ENCODE measurements at places on chromosomes 7 and 10.

DNA sequence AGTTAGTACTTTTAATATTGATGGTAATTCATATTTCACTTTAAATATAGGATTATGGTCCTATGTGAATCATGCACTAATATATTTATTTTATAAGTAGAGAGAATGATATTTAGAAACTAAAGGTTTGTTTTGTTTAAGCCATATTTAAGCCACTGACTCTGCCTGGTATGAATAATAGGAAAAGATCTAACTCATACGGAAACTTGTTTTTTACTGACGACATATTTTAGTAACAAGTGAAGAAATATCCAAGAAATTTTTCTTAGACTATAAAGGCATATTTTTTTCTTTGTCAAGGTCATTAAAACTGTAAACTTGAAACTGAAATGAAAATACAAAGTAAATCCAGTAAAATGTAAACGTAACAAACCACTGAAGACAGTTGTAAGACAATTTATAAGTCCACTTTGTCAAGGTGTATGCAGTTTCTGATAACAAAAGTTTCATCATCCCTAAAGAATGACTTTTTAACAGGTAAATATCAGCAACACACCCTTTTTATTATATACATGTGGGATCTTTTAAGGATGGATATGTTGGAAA lies 147.1 kb downstream of the PHF14 start:
- DNase-seq, result no peak

- no peak for DNase-seq
Observed at GRCh38 chr7:98210513-98211220, 572 bp upstream of the BHLHA15 start.

- no peak for DNase-seq
Observed at GRCh38 chr7:83579740-83580139, 69.2 kb downstream of the SEMA3E start.

- no peak for DNase-seq
Observed at GRCh38 chr7:127848241-127848640, 183.0 kb downstream of the LRRC4 start.

GRCh38 chr10:48243487-48243886 lies 31.0 kb downstream of the FRMPD2 start:
- DNase-seq, result no peak

- no peak for DNase-seq
Observed at GRCh38 chr7:141490474-141490873, 60.7 kb upstream of the AGK start.

- no peak for DNase-seq
Observed at GRCh38 chr10:132855889-132856288, 69.9 kb upstream of the NKX6-2 start.

- no peak for DNase-seq
Observed at GRCh38 chr7:109131141-109131540, 561.5 kb downstream of the DNAJB9 start.

- peak; percentile 78 for DNase-seq
Observed at GRCh38 chr10:80382989-80383388, 25.4 kb upstream of the PRXL2A start.

DNA sequence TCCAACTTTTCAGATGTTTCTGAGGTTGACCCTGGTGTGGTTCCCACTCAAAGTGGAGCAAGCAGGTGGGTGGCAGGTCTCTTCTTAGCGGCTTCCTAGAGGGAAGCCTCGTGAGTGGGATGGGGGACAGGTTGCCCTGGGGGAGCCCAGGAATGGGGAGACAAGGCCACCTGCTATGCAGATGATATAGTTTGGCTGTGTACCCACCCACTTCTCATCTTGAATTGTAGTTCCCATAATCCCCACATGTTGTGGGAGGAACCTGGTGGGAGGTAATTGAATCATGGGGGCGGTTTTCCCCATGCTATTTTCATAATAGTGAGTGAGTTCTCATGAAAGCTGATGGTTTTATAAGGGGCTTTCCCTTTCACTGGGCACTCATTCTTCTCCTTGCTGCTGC lies 68.3 kb downstream of the KIAA1217 start:
- no peak for DNase-seq

GRCh38 chr7:278081-278480 lies 11.9 kb upstream of the FOXL3 start:
- DNase-seq, result no peak

GRCh38 chr10:86085686-86086085 lies 280.9 kb downstream of the GRID1 start:
- no peak for DNase-seq

DNA sequence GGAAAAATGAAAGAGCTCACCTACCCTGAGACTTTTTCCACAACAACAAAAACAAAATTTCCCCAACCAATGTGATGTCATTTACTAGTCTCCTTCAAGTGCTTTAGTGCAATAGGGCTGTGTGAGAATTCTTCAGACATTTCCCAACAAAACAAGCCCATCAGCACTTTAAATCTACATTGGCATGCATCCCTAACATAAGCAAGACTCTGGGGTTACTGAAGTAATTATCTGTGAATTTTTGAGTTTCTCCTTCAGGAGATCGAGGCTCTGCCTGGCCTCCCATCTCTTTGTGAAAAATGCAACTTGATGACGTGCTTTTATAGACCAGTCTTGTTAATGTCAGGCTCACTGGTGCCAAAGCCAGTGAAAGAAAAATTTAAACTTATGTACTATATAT lies 255.6 kb downstream of the GFRA1 start:
- no peak for DNase-seq

DNA sequence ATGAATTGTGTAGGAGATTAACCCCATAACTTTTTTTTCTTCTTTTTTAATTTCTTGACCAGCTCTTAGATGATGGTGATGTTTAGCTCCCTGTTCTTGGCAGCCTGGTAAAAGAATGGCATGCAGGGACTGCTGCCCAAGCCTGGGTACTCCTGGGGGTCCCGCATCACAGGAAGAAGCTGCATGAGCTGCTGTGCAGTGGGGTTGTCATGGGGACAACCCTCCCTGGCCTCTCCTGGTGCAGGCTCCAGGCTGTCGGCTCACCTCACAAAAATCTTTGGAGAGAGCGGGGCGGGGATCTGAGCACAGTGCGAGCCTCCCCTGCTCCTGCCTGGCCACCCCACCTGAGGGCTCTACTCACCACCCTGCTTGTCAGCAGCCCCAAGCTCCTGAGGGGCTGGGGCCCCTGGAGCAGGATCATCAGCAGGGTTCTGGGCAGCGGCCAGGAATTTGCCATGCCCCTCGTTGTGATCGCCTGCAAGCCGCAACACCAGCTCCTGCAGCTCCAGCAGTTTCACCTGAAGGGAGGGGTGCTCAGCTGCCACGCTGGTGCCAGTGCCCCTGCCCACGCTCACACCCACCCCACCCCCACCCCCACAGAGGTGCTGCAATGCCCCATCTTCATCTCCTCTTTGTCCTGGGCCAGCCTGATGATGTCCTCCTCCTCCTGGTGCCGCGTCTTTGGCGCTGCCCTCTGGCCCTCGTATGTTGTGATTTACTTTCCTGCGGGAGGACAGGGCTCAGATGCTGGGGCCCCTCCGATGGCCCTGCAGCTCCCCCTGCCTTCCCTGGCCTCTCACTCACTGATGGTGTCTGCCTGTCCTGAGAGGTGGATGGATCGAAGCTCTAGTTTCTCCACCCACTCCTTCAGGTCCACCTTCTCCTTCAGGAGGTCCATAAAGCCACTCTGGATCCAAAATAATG lies 15.5 kb upstream of the MTPAP start:
- no peak for DNase-seq

DNA sequence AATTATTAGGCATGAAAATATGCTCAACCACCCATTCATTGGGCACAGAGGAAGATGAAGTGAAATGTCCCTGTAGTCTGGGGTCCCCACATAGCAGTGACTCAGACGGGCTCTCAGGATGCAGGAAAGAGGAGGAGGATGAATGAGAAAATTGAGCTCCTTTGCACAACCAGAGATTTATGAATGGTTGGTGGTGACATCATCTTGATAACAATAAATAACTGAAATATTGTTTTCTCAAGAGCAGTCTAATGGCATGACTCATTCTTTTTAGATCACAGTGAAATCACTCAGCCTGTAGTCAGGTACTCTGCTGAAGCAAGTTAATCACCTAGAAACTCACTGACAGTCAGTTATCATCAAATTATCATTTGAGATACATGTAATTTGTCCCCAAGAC lies 254.1 kb downstream of the RELN start:
- no peak for DNase-seq

GRCh38 chr7:16586081-16586874 lies 59.3 kb downstream of the ANKMY2 start:
- no peak for DNase-seq

DNA sequence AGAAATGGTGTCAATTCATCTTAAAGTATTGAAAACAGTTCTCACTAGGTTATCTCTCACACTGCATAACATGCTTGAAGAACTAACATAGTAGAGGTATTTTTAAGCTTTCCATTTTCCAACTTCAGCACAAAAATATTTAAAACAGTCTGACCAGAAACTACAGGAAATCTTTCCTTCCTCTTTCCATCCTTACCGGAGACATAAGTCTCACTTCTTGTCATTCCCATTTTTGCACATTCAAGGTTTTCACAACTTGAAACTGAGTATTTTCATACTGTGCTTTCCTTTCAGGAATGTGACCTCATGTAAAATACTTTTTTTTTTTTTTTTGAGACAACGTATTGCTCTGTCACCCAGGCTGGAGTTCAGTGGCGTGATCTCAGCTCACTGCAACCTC lies 45.2 kb downstream of the ARHGAP12 start:
- DNase-seq, result peak; percentile 15

DNA sequence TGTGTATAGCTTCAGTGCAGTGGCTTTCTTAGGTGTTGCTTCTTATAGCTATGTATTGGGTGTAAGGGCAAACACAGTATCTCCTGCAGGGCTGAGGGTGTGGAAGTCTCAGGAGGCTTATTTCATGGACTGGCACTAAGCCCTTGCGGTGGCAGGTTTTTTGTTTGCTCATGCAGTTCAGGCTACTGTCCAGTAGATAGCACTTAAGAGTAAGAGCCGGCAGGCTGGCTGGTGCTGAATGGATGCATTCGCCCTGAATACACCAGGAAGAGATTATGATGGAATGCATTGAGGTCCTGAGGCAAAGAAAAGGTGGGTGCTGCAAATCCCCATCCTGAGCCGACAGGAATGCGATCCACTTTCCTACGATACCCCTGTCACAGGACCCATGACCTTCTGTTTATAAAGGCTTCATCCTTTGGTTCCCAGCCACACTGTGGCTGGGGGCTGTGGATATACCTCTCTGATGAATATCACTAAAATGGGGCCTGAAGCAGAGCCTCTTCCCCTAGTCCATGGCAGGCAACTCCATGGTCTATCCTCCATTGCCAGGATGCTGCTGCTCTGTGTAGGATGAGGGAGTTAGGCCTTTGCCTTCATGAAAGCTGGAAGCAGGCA lies 44.9 kb downstream of the ANXA8 start:
- DNase-seq, result peak; percentile 5

GRCh38 chr10:37952043-37952755 lies 24.2 kb downstream of the ZNF25 start:
- no peak for DNase-seq

GRCh38 chr10:120433141-120433540 lies 23.9 kb upstream of the PLPP4 start:
- no peak for DNase-seq

DNA sequence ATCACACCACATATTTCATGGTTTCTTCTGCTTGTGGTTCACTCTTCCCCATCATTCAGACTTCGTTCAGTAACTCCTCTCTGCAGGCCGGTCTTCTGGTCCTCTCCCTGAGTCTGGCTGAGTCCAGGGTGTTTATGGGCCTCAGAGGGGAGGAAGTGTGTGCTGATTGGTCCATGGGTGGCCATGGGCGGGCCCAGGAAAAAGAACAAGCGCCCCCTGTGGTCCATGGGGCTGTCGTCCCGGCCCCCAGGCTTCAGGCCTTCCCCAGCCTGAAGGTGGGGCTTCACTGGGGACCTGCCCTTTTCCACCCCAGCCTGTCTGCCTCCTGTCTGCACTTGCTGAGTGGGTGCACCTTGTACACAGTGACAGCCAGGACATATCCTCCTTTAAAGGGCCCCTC lies 123.7 kb downstream of the VIPR2 start:
- DNase-seq, result no peak

GRCh38 chr10:23317416-23317815 lies 27.2 kb downstream of the C10orf67 start:
- no peak for DNase-seq

DNA sequence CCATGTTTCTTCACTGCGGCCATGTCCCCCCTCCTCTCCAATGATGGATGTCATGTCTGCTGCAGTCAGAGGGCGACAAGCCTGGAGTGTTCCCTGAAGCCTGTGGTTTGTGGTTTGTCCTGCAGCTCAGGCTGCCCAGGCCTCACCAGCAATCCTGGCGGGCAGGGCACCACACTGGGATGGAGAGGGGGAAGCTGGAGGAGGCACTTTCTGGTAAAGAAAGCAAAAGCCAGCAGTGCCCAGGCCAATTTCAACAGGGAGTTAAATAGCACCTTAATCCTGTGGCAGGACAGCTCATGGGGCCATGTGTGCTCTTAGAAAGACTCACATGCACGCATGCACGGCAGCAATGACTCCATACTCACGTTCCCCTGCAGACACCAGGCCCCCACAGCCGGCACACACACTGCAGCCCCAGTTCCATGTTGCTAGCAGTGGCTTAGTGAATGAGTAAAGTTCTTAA lies 158.3 kb downstream of the EGFR start:
- DNase-seq, result no peak

DNA sequence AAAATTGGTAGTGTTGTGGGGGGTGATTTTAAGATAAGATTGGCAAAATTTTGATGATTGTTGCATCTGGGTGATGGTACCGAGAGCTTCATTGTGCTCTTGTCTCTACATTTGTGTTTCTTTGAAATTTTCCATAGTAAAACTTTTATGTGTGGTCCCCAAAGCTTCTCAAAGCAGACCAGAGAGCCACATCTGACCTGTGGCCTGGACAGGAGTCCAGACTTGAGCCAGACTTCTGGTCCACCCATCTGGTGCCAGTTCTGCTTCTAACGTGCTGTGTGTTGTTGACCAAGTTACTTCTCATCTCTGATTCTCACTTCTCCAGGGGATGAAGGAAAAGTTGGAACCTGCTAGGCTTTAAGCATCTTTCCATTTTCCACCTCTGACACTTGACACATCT lies 120.1 kb downstream of the C10orf105 start:
- DNase-seq, result no peak

GRCh38 chr10:113303544-113304146 lies 249.2 kb upstream of the HABP2 start:
- DNase-seq, result peak; percentile 98

DNA sequence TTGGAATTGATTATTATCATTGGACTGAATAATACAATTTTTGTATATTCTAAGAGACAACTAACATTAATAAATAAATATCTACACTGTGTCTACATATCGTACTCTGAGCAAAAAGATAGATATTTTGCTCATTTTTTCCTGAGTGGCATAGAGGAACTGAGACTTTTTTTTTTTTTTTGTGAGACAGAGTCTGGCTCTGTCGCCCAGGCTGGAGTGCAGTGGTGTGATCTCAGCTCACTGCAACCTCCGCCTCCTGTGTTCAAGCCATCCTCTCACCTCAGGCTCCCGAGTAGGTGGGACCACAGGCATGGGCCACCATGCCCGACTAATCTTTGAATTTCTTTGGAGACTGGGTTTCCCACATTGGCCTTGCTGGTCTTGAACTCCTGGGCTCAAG lies 14.0 kb downstream of the KMT2E start:
- DNase-seq, result no peak

- no peak for DNase-seq
Observed at GRCh38 chr10:24435374-24435773, 226.4 kb downstream of the KIAA1217 start.

Data from inflammatory macrophage treated with lipopolysaccharide for 1 hour (primary cell).